ENCODE measurements at places on chromosomes 3 and 15. TPM values are rescaled to one million over a fixed set of nuclear protein-coding genes. Genes with fewer than 3 reads are reported as not detected.

- no peak for DNase-seq
These were observed 45.5 kb downstream of the HPS3 start for GRCh38 chr3:149174901-149175300.

GRCh38 chr3:195154793-195155535, 116.0 kb downstream of the XXYLT1 start:
- peak; percentile 89 for DNase-seq

DNA sequence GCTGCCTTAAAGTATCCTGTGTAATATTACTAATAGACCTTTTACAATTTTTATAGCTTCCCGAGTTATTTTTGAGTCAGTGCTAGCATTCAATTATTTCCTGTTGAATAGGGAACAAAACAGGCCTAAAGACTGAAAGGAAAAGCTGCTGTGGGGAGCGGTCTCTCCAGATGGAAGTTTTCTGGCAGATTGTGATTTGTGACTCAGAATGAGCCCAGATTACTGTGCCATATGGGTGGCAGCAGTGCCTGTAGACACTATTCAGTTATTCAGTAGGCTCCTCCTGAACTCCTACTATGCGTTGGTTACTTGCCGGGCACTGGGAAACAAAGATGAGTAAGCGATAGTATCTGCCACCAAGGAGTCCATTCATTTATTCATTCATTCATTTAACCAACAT, 211.8 kb downstream of the CHST2 start:
- DNase-seq, result no peak

DNA sequence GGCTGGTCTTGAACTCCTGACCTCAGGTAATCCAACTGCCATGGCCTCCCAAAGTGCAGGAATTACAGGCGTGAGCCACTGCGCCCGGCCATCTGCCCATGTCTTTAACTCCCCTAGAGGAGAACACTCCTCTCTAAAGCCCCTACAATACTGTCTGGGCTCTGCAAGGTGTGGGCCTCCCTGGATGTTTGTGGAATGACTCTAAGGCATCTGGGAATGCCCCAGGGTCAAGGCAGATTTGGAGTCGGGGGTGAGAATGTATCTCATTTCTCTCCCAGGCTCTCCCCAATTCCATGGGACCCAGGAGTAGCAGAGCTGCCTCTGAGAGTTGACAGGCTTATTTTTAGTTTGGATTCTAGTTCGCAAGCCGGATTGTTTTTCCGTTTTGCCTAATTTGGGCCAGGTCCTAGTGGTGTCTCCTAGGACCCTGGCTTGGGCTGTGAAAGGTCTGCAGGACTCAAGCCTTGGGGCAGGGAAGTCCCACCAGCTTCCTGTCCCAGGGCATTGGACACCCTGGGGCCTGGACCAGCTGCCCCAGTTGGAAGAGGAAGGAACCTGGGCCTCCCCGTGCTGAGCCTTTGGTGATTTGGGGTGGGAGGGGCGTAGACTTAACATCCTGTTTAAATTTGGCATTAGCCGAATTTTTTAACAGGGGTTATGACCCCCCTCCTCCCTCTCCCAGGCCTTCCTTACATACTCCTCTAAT, 53.5 kb downstream of the MAGEF1 start:
- no peak for DNase-seq

DNA sequence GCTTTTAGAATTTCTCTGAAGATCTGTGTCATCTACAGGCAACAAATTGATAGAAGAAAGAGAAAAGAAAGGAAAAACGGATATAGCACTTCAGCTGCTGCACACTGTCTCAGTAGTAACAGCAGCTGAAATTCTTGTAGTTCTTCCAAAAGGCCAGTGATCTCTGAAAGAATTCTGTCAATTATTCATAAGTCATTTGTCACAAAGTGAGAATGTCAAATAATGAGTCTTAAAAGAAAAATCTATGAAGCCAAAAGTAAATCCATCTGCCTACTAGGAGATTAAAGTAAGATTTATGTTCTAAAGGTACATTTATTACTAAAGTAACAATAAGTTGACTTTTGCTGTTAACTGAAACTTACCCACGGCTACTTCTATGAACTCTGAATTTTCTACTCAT, 24.6 kb downstream of the IFT80 start:
- no peak for DNase-seq

DNA sequence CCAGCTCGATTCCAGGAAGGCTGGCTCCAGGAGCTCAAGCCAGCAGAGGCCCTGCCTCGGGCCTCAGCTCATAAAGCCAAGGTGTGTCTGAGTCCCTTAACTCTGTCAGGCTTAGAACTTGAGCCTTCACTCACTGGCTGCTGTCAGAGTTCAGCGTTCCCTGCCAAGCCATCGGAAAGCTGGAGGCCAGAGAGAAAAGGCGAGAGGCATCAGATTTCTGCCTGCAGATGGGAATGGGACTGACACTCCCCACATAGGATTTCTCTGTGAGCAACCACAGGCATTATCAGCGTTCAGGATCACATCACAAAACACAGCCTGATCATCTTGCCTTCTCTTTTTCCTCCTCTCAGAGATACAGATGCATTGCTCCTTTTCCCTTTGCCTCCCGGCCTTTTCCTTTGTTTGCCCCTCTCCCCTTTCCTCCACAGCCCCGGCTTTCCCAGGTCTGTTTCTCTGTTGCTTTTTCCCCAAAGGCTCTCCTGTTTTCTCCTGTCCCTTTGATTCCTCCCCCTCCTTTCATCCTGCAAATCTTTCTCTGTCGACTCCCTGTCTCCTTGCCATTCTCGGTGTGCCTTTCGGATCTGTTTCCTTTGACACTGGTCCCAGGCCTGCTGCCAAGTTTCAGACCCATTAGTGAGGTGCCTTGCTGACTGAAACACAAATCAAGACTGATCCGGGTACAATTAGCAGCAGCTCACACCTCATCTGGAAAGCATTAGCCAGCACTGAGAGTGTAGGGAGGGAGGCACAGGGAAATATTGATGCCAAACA, 44.5 kb upstream of the BOC start:
- peak; percentile 29 for DNase-seq

- no peak for DNase-seq
These were observed 31.0 kb upstream of the DLG1 start for GRCh38 chr3:197329382-197329781.

- DNase-seq, result no peak
These were observed 126.9 kb upstream of the CNTN4 start for GRCh38 chr3:1971780-1972179.

- no peak for DNase-seq
These were observed 19.3 kb upstream of the SPG21 start for GRCh38 chr15:65008983-65009382.

GRCh38 chr15:45091576-45091975, 22.4 kb downstream of the DUOX2 start:
- DNase-seq, result no peak

DNA sequence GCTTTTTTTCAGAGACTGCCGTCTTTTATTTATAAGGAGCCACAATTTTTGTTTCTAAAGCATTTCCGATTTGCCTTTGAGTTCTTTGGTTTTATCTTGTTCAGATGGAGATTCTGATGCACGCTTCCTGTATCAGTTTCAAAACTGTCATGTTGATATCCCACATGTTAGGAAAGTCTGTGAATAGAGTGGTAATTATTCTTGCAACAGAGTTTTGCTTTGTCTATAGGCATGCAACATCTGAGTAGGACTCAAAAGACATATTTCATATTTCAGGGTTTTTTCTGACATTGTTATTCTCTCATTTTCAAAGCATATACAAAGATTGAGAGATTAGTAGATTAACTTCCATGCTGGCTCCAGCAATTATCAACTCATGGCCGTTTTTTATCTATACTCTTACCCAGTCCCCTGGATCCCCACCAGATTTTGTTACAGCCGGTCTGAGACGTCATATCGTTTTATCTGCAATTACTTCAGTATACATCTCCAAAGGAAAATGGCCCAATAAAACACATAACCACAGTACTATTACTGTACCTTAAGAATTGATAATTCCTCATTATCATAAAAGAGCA, 22.4 kb downstream of the PAQR5 start:
- no peak for DNase-seq

DNA sequence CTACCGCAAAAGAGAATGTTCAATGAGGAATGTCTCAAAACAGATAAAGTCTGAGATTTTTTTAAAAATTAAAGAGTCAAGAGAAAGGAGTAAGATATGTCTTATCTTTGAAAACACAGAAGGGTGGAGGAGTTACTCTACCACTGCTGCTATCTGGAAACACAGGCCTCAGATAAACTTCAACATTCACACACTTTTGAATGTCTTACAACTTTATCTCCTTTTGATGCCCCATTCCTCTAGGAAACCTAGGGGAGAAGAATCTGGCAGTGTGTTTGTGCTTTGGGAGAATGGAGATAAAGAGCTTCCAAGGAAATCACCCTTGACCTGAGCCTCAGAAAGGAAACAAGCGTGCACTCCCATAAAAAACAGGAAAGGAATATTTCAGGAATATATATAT, 468.2 kb downstream of the PLOD2 start:
- DNase-seq, result no peak

- DNase-seq, result no peak
These were observed 60.4 kb upstream of the CHD2 start for GRCh38 chr15:92839696-92840095.

GRCh38 chr3:174973465-174973864, 114.3 kb downstream of the NAALADL2 start:
- DNase-seq, result no peak

DNA sequence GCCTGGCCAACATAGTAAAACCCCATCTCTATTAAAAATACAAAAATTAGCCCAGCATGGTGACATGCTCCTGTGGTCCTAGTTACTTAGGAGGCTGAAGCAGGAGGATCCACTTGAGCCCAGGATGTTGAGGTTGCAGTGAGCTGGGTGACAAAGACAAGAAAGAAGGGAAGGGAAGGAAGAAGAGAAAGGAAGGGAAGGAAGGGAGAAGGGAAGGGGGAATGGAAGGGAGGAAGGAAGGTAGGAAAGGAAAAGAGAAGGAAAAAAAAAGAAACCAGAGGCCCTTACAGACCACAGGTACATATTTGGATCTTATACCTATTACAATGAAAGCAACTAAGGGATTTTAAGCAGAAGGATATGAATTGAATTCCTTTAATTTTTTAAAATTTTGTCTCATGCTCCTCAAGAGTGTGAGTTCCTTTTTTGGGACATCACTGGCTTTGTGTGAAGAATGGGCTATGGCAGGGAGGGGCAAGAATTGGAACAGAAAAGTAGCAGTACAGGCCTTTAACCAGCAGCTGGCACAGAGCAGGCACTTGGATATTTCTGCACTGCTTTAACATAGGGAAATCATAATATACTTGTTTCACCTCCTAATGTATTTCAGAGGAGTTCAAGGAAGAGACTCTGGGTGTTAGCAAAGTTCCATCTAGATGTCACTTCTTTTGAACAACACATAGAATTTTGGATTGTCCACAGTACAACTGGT, 7.9 kb downstream of the RAB27A start:
- DNase-seq, result no peak

- no peak for DNase-seq
These were observed 108.9 kb downstream of the LRTM1 start for GRCh38 chr3:54818942-54819341.

DNA sequence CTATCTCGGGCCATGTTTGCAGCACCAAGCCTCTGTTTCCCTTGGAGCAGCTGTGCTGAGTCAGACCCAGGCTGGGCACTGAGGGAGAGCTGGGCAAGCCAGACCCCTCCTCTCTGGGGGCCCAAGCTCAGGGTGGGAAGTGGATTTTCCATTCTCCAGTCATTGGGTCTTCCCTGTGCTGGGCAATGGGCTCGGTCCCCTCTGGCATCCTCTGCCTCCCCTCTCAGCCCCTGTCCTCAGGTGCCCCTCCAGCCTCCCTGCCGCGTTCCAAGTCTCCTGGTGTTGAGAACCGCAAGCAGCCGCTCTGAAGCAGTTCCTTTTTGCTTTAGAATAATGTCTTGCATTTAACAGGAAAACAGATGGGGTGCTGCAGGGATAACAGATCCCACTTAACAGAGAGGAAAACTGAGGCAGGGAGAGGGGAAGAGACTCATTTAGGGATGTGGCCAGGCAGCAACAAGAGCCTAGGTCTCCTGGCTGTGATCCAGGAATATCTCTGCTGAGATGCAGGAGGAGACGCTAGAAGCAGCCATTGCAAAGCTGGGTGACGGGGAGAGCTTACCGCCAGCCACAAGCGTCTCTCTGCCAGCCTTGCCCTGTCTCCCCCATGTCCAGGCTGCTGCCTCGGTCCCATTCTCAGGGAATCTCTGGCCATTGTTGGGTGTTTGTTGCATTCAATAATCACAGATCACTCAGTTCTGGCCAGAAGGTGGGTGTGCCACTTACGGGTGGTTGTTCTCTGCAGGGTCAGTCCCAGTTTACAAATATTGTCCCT, 1.2 kb downstream of the RHO start:
- DNase-seq, result no peak

DNA sequence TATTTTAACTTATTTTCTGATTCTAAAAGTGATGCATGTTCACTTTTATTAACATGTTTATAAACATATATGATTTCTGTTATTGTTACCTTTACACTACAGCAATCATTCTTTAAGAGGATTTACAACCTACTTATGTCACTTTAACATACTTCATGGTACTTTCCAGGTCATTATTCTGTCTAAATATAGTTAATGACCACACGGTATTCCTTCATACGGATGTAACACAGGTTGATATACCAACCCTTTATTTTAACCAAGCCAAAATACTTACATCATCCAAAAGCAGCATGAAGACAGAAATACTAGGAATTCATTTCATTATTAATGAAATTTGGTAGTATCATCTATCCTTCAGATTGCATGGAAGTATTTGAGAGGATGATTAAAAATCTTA, 18.6 kb downstream of the PIK3R4 start:
- no peak for DNase-seq

- DNase-seq, result no peak
These were observed 182.7 kb upstream of the GADL1 start for GRCh38 chr3:31077021-31077601.

GRCh38 chr3:35602395-35602936, 36.9 kb upstream of the ARPP21 start:
- DNase-seq, result no peak

- DNase-seq, result peak; percentile 63
These were observed 362.6 kb downstream of the SHQ1 start for GRCh38 chr3:72485641-72486040.

- DNase-seq, result no peak
These were observed 43.5 kb upstream of the PTX3 start for GRCh38 chr3:157393113-157393512.

GRCh38 chr3:99473321-99473751, 165.1 kb upstream of the COL8A1 start:
- DNase-seq, result no peak

- no peak for DNase-seq
These were observed 12.1 kb downstream of the CHRNA7 start for GRCh38 chr15:32042269-32042972.

SLC6A6 gene
- 76.1 TPM for polyA plus RNA-seq

ROPN1B gene
- polyA plus RNA-seq, result 0.13 TPM

BRPF1 gene
- 9.8 TPM for polyA plus RNA-seq

ZNF860 gene
- 0.05 TPM for polyA plus RNA-seq

KBTBD13 gene
- 0.12 TPM for polyA plus RNA-seq

SI gene
- polyA plus RNA-seq, result 0.27 TPM

CTXN2 gene
- not detected for polyA plus RNA-seq

ADCY5 gene
- polyA plus RNA-seq, result 1.3 TPM

SLC6A1 gene
- polyA plus RNA-seq, result 0.36 TPM

RPL39L gene
- polyA plus RNA-seq, result 0.79 TPM

GRM7 gene
- not detected for polyA plus RNA-seq

PP2D1 gene
- not detected for polyA plus RNA-seq

CLEC3B gene
- 26.7 TPM for polyA plus RNA-seq

SLC51B gene
- polyA plus RNA-seq, result 0.07 TPM

RBP2 gene
- polyA plus RNA-seq, result 2.7 TPM

ANKUB1 gene
- polyA plus RNA-seq, result not detected

TBC1D2B gene
- polyA plus RNA-seq, result 2.8 TPM
